PC-9 (cell line): ENCODE measurements at places on chromosomes 4 and X.

GRCh38 chrX:150897421-150898320, 797 bp downstream of the CD99L2 start:
- DNase-seq, result peak; percentile 19

- no peak for DNase-seq
Measured at GRCh38 chr4:176841711-176842112, 49.0 kb upstream of the VEGFC start.

DNA sequence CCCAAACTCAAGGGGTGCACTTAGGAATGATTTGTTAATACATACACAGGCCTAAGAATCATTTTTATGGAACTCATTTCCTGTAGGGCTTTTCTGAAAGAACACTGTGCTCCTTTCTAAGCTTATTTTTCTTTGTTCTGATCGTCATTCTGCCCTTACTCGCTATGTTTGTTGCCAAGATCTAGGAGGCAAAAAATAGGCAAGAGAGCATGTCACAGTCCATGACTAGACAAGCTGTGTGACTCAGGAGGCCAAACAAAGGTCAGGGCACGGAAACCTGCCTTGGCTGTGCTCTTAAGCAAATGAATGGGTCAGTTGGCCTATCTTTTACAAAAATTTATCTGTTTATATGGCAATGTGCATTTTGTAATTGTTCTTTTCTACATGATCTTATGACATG, 42.5 kb upstream of the C1GALT1C1 start:
- peak; percentile 50 for DNase-seq

GRCh38 chr4:110950731-110951130, 327.9 kb upstream of the PITX2 start:
- no peak for DNase-seq

GRCh38 chr4:338759-339097, 1.1 kb downstream of the ZNF141 start:
- no peak for DNase-seq

- peak; percentile 57 for DNase-seq
Measured at GRCh38 chr4:112751447-112751846, 114.5 kb downstream of the LARP7 start.

GRCh38 chr4:21901831-21902230, 46.7 kb downstream of the KCNIP4 start:
- DNase-seq, result no peak

DNA sequence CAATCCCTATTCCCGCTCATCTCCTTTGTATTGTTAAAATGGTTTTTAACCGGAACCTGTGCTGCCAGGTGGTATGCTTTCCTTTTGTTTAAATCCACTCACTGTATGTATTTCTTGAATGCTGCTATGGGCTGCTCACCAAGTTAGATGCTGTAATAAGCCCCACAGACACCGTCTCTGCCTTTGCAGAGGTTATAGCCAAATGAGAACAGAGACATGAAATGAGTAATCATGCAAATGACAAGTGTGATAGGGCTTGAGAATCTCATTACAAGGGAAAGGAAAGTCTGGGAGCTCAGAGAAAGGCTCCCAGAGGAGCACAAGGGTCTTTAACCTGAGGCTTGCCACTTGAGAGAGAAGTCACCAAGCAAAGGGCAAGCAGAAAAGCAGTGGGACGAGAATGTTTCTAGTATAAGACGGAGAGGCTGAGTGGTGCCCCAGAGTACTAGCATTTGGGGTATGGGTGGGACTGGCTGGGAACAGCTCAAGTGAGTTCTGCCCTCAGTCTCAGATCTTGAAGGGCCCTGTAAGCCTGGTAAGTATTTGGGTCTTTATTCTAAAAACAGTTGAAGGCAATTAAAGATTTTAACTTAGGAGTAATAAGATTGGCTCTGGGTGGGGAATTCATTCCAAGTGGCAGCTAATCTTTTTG, 110.8 kb upstream of the H2AZ1 start:
- DNase-seq, result no peak

DNA sequence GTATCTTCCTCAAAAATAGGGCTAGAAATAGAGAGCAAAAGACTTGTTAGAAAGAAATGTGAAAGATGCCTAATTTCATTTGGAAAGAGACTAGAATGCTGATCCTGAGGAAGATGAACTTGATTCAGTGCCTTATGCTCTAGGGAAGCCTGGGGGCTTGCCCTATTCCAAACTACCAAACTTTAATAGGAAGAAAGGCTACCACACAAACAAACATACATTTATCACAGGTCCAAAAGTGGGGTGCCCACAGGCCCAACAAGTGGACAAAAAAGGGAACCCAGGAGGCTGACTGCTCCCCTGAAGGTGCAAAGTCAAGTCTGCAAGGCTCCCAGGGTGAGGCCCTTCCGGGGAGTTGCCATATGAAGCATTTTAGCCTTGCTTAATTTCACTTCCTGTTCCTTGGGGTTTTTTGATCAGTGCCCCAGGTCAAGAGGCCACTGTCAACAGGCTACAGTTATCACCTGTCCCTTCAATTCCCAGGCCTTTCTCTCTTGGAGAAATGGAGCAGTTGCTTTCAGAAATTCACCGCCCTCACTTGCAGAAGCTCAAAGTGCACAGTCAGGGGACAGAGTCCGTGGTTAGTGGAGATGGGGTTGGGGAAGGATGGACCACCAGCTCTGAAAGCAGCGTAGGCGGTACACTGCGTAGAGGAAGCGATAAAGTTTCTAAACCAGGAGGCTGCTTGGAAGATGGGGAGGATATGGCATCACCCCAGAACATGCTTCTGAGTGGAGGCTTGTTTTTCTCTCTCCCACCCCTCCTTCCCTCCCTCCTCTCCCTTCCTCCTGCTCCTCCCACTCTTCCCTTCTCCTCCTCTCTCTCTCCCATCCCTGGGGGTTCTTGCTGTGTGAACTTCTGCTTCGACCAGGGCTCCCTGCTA, 36.4 kb downstream of the TMEM154 start:
- no peak for DNase-seq

- DNase-seq, result no peak
Measured at GRCh38 chrX:101668143-101668542, 8.5 kb upstream of the ARMCX2 start.

DNA sequence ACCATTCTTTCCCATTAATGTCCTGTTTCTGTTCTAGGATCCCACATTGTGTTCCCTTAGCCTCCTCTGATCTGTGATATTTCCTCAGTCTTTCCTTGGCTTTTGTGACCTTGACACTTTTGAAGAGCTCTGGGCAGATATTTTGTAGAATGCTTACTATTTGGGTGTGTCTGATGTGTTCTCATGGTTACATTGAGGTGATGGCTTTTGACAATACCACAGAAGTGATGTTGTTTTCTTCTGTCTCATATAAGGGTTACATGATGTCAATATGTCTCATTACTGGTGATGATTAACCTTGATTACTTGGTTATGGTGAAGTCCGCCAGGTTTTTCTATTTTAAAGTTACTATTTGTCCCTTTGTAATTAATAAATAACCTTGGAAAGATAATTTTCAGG, 183.7 kb downstream of the SOWAHB start:
- DNase-seq, result no peak

DNA sequence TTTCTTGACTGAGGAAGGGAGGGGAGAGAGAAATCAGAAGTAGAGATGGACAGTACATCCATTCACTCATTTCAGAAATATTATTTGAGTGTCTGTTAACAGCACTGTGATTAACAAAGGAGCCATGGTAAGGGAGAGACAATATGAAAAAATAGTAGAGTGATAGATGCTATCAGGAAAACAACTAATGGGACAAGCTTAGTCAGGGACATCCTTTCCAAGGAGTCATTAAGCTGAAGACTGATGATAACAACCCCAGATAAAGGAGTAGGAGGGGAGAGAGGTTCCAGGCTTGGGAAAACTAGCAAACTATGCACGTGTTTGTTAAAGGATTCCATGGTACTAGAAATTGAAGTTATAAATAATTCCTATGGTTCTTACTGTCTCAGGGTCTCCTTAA, 122.2 kb downstream of the CBR4 start:
- no peak for DNase-seq

DNA sequence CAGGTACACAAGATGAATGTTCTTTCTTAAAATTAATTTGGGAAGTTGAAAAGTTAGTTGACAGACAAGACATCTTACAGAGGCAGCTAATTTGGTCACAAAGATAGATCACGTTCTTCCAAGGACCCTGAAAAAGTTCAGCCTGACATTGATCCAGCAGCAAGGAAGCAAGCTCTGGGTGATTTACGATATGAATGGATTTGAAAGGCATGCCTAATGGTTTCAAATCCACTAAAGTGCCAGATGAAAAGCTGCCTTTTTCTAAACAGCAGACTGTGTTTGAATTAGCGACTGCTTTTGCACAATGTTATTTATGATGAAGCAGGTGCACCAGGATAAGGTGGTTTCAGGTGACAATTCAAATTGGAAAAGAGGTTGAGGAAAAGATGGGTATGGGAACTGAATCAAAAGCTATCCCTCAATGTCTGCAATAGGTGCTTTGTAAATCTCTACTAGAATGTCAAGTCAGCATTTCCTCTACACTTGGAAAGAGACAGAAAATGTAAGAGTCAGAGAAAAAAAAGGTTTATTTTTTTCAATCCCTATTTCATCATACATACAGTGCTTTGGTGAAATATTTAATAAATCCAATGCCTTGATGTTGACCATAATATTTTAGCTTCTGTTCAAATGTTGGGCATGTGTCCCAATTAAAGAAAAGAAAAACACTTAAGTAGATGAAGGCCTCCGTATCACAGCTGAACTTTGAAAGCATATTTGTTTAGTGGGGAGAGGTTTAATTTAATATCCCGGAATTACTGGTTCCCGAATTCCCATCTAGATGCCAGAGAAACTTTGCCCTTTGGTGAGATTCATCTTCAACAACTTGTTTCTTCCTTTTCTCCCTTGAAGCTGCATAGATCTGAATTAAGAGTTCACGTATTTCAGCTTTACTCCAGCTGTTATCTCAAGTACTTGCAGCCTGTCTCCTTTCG, 6.0 kb downstream of the RASGEF1B start:
- DNase-seq, result no peak

DNA sequence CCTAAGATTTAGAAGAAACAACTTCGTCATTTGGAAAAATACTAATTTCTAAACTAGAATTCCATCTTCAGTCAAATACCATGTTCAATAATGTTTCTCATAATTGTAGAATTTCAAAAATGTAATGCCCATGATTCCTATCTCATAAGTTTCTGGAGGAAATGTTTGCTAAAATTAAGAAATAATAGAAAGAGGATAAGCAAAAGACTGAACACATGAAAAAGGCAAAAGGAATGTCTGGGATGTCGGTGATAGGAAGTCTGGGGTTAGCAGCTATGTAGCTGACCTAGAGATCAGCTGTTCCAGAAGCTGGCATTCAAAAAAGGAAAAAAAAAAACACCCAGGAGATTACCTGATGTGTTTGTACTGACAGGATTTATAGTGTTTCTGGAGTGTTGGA, 18.9 kb upstream of the PCDH10 start:
- no peak for DNase-seq

GRCh38 chrX:74449937-74450330, 28.6 kb downstream of the SLC16A2 start:
- peak; percentile 87 for DNase-seq

DNA sequence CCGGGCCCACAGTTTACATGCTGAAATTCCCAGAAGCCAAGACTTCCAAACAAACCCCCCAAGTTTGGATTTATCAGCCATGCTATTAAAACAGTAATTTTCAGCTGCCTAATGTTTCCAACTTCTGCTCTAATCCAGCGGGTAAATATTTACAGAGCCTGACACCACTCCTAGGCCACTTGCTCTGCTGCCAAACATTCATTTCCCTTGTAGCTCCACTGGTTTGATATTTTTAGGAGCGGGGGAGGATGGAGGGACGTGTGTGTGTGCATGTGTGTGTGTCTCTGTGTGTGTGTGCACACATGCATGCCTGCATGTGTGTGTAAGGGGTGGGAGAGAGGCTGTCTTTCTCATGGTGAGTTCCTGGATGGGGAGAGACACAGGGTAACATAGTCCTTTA, 115.7 kb upstream of the PJA1 start:
- DNase-seq, result no peak

DNA sequence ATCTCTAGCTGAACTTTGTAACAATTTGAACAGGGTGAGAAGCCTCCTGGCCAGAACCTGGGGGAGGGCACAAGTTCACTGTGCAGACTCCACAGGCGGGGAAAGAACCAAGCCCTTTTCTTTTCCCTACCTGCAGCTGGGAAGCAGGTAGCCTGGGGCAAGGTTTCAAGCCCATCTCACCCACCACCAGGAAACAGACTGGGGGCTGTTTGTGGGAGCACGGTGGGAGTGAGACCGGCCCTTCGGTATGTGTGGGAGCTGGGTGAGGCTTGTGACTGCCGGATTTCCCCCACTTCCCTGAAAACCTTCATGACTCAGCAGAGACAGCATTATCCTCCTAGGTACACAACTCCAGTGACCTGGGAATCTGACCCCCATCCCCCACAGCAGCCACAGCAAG, 211.7 kb downstream of the ZNF674 start:
- DNase-seq, result peak; percentile 53

GRCh38 chr4:138450546-138451275, 208.6 kb upstream of the SLC7A11 start:
- DNase-seq, result no peak

- no peak for DNase-seq
Measured at GRCh38 chr4:21885241-21885640, 63.3 kb downstream of the KCNIP4 start.

- DNase-seq, result peak; percentile 62
Measured at GRCh38 chrX:69025802-69026301, 139.4 kb downstream of the PJA1 start.

GRCh38 chr4:109067508-109068235, 234.8 kb downstream of the COL25A1 start:
- DNase-seq, result no peak

DNA sequence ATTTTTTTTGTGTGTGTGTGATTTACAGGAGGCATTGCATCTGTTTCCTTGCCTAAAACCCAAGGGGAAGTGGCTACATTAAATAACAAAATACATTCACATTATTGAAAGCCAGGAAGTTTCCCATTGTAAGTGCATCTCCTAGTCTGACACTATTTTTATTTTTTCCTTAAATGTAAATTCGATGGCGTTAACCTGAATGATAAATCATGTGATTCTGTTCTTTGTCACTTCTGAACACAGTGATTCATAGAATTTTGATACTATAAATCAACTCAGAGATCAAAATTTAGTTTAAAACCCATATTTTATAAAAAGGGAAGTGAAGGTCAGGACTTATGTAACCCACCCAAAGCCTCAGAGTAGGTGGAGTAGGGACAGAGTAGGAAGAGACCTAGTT, 258.1 kb downstream of the GABRG1 start:
- no peak for DNase-seq

DNA sequence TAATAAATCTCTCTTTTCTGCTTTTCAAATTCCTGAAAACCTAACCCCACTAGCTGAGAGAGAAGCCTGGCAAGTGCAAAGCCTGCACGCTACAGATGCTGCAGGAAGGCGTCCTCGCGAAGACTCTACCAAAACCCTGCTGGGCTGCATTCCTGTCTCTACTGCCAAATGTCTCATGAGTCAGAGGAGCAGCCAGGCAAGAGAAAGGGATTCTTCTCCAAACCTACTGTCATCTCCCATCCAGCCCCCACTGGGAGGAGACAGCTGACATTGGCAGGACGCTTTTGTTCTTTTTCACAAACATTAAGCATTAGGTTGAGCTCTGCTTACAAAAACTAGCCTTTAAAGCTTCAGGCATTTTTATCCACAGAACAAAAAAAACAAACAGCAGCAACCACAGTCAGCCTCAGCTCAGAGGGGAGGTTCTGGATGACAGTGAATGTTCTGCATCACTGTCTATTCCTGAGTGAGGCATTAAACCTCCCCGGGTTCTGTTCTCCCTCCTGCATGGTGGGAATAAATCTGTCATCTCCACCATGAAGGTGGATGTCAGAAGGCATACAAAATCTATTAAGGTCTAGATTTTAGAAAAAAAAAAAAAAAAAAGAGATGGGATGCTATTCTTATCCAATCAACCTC, 18.0 kb downstream of the CRMP1 start:
- no peak for DNase-seq

- no peak for DNase-seq
Measured at GRCh38 chr4:122584519-122584918, 36.3 kb downstream of the IL21 start.

- DNase-seq, result no peak
Measured at GRCh38 chr4:28760003-28760402, 1899.4 kb downstream of the STIM2 start.
